Stimulated activated CD4-positive, alpha-beta T cell treated with anti-CD3 and anti-CD28 coated beads, Interleukin-4, amount 100 ng/mL, for 4 hours (primary cell): ENCODE measurements at places on chromosomes 11 and 22.

GRCh38 chr22:45742866-45743450, 71.3 kb downstream of the ATXN10 start:
- no peak for DNase-seq

DNA sequence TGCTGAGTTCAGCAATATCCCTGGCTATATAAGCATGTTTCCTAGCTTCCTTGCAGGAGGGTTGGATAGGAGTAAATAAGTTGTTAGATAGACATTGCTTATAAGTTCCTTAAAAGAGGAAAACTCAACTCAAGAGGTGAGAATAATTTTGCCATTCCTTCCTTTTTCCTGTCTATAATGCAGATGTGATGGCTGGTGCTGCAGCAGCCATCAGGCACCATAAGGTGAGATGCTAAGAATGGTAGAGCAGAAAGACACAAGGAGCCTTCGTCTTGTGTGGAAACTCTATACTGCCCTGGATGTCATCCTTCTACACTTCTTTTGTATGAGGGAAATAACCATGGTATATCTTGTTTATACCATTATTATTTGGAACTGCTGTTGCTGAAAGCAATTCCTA, 74.5 kb upstream of the GRK3 start:
- no peak for DNase-seq

DNA sequence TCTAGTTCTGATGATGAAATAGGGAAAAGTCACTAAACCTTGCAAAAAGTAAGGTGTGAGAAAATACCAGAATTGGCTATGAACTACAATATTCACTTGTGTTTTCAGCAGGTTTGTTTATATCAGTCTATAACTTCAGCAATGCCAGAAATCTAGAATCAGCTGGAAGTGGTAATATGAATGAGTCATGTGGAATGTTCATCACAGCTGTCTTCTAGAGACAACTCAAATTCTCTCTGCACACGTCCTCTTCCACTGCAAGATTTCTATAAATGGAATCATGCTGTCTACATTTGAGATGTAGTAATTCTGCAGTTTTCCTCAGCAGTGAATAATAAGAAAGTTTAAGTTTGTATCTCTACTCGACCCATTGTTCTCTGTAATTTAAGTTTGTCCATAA, 89.9 kb downstream of the OR4A15 start:
- DNase-seq, result no peak

GRCh38 chr11:2293984-2294925, 7.5 kb downstream of the C11orf21 start:
- peak; percentile 1 for DNase-seq

- DNase-seq, result no peak
These were observed 14.2 kb downstream of the SMCO4 start for GRCh38 chr11:93528757-93529645.

- no peak for DNase-seq
These were observed 134.8 kb downstream of the TRPC6 start for GRCh38 chr11:101448881-101449442.

DNA sequence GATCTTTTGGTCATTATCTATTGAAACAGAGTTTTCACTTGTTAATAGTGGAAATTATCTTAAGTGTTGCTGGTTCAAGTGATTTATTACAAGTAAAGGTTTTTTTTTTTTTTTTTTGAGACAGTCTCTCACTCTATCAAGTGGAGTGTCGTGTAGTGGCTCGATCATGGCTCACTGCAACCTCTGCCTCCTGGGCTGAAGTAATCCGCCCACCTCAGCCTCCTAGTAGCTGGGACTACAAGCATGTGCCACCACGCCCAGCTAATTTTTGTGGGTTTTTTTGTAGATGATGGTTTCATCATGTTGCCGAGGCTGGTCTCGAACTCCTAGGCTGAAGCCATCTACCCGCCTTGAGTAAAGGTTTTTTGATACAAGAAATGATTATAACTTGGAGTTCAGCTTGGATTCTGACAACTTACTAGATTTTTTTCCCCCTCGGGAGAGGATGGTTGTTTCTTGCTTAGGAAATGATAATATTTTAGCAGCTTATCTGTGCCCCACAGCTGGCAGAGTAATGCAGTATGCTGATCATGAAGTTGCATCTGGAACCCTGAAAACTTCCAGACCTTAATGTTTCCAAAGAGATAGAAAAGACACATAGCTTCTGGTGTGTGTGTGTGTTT, 68.9 kb downstream of the MTMR3 start:
- DNase-seq, result no peak

DNA sequence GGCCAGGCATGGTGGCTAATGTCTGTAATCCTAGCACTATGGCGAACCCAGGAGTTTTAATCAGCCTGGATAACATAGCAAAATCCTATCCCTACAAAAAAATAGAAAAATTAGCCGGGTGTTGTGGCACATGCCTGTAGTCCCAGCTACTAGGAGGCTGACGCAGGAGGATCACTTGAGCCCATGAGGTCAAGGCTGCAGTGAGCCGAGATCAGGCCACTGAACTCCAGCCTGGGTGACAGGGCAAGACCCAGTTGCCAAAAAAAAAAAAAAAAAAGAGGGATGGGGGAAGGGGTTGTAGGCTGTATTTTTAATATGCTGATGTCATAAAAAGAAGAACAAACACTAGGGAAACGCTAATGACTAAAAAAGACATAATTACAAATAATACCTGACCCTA, 12.1 kb downstream of the DDX6 start:
- DNase-seq, result no peak

DNA sequence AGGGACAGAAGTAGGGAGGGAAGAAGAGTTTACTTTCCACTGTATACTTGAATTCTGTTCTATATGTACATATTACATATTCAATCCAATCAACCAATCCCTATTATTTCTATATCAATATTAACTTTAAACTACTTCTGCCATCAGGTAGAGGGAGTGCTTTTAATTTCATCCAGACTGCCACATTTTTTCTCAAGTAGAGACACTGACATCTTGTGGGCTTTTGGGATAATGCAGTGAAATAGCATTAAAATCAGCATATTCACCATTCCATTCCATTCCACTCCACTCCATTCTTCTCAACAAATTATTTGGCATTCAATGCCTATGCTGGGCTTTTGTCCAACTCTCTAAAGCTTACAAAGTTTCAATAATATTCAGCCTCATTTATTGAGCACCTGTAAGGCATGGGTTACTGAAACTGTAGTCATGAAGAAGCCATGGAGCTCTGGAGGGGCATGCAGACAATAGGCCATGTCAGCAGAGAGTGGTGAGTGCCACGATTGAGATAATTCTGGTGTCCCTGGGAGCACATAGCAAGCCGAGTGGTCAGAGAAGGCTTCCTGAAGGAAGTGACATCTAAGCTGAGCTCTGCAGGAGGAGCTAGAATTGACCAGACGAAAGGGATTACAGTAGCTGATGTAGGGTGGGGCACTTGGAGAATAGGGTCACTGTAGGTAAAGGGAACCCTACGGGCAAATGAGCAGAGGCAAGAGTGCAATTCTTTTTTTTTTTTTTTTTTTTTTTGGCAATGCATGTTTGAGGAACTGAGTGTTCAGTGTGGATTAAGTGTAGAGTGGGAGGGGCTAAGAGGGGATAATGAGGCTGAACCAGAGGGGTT, 12.8 kb upstream of the CLPB start:
- DNase-seq, result no peak

- no peak for DNase-seq
These were observed 146.8 kb downstream of the MAML2 start for GRCh38 chr11:96196181-96196662.

GRCh38 chr11:46295312-46296058, 18.0 kb downstream of the CREB3L1 start:
- peak; percentile 73 for DNase-seq

GRCh38 chr11:10646681-10647355, 46.7 kb downstream of the IRAG1 start:
- no peak for DNase-seq

DNA sequence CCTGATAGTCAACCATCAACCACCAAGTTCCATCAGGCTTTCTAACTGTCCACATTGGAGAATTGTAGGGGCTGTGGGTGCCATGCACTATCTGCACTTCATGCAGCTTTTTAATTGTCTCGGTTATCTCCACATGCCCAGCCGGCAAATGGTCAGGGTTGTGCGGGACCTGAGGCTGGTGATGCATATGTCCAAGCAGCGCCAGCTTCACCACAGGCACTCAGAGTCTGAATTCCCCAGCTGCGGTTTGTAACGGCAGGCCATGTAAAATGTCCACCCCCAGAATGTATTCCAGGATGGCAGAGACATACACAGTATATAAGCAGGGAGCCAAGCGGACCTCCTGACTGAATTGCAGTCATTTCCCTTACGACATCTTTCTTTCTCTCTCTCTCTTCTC, 435.6 kb downstream of the DYNC2H1 start:
- DNase-seq, result no peak

DNA sequence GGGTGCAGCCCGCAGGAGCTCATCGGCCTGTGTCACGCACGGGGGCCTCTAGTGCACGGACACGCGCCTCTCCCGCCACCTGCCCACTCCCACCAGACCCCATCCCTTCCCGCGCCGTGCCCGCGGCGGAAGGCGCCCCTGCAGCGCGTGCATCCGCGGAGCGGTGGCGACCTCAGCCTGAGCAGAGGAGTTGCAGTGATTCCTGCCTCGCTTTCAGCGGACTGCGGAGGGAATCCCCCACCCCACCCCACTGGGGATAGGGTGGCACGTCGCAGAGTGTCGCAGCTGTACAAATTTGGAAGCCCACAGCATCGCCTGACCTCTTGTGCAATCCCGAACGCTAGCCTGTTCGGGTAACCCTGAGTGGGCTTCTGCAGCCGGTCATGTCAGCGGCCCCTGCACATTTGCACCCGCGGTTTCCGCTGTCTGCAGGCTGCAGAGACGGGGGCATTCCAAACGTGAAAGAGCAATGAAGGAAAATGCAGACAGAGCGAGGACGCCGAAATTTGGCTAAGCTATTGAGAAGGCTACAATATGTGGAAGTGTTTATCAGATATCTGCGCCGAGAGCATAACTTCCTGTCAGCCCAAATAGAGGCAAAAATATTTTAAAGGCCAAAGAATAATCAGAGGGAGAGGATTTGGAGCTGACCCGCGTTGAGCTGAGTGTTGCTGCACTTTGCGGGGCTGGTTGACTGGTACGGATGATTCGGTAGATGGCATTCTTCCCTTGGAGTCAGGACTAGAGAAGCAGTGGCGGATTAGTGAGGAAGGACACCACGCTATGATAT, 617 bp upstream of the ARHGAP20 start:
- DNase-seq, result no peak

DNA sequence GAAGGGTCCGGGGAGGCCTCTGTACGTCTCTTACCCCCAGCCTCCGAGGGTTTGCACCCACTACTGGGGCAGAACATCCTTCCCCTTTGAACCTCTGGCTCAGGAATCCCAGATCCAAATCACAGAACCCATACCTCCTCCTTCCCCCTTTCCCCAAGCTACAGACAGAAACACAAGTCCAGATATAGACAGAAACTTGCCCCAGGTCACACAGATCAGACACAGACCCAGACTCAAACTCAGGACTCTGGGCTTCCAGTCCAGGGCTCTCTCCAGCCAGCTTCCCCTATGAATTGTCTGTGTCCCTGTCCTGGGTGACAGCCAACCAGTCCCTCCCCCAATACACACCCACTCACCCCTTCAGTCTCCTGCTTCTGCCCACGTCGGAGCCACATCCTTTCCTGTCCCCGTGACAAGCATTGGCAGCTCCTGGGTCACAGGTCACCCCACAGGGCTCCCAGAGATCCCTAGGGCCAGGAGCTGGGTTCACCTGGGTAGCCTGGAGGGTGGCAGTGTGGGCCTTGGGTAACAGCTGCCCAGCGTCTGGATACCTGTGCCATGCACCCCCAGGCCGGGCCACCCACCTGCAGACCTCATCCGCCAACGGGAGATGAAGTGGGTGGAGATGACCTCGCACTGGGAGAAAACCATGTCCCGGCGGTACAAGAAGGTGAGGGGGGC, 772 bp downstream of the TBC1D10C start:
- peak; percentile 64 for DNase-seq

GRCh38 chr11:16356057-16356760, at the start of gene SOX6:
TSS of gene SOX6 (minus strand) at chr11:16356546. CDS start at chr11:16341248, 15,298 bp downstream.
- no peak for DNase-seq

DNA sequence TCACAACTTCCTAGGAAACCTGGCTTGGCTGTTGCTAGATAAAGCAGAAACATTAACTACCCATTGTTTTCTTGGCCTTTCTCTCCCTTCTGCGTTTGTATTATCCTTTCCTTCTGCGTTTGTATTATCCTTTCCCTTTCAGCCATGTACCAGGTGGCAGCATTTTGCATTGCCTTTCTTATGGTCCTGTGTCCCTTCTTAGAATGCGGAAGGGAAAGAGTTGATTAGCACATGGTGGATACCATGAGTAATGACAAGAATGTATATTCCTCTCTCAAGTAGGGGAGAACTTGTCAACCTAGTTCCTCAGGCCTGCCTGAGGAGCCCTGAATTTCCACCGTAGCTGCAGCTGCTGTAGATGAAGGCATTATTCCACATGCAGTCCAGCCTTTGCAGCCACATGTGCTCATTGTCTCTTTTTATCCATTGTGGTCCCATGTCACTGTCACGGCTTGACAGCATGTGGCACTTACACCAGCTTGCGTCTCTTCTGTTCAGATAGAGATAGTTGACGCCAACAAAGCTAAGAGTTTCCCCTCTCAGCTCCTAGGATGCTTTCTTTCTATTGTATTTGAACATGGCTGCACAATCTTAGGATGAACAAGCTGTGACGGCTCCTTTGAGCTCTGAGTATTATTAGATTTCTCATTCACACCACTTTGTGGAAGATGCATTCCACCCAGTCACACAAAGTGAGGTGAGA, 44.8 kb downstream of the SLN start:
- no peak for DNase-seq

DNA sequence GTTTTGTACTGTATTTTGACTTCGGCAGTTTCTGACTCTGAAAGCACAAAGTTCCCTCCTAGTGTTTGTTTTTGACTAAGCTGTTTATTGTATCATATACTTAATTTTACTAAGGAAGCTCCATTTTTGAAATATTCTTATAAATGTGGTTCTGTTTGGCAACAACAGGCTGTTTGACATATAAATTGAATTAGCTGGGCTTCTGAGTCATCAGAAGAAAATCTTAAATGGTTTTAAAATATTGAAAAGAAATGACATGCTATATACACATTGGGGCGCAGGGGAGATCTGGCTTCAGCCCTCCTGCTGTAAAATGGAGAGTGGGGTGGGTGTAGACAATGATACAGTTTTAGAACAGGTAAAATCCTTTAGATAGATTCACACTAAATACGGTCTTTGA, 38.6 kb downstream of the SHISA8 start:
- DNase-seq, result no peak

DNA sequence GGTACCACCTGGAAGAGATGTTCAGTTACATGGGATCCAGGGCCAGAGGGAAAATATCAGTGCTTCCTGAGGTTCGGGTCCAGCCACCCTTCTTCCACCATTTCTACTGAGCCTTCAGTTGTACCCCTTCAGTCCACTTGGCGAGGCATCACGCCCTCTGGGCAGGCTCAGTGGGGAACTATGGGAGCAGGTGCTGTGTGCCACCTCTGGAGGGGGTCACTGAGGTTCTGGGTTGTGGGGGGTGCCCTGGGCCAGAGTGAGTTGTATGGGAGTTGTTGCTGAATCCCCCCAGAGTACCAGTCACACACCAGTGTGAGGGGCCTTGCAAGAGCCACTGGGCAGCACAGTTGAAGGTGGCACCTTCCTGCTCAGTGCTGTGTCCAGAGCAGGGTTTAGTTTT, 2.7 kb upstream of the SREBF2 start:
- DNase-seq, result no peak
